HepG2 (cell line): ENCODE measurements at places on chromosomes 12 and 14.

DNA sequence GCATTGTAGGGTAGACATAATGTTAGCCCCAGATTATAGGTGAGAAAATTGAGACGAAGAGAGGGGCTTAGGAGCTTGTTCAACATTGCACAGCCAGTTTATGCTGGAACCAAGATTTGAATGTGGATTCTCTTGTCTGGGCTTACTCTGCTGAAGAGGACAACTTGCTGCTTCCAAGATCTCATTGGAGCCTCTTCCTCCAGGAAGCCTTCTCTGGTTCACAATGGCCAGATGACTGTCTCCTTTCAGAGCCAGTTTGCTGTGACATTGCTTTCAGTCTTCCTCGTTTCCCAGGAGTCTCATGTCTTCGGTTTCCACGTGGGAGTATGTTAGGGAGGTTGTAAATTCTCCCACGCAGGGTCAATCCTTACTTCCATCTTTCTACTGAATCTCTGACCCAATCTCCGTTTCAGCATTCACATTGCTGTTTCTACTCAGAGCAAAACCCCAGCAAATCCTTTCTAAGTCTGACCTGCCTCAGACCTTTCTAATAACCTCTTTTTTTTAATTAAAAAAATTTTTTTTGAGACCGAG lies 62.2 kb upstream of the LHX5 start:
- DNase-seq = no peak

- DNase-seq = no peak
These were observed 75.6 kb upstream of the WSCD2 start for GRCh38 chr12:108053512-108053911.

- no peak for DNase-seq
These were observed 65.9 kb downstream of the AVPR1A start for GRCh38 chr12:63085120-63085519.

GRCh38 chr12:34287986-34288962 lies 266.0 kb downstream of the ALG10 start:
- DNase-seq = no peak

GRCh38 chr12:132487311-132487741 lies 2.6 kb upstream of the FBRSL1 start:
- no peak for DNase-seq

GRCh38 chr12:77923882-77924281 lies 93.2 kb downstream of the NAV3 start:
- DNase-seq = no peak

DNA sequence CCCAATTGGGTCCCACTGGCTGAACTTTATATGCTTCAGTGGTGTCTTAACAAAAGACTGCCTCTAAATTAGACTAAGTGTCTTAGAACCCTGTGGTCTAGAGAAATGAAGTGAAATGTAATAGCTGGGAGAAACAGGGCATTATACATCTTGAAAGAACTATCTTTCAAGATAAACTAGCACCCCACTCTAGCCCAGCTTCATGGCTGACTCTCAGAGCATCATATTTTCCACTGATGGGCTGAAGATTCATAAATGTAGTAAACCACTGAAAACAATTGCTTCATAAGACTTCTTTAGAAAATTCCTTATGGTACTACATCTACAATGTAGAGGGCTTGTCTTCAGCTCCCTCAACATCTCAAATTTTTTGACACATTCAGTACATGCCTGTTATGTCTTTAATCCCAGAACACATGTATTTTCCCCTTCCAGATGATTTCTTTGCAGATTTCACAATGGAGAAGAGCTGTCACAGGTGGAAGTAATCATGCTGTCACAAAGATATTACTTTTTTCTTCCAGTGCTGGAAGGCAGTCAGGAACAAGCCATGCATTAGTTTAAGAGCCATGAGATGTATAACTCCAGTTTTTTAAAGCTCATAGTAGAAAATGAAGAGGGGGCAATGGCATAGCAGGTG lies 48.5 kb downstream of the IFNG-AS1 start:
- DNase-seq = no peak
